ENCODE measurements at places on chromosomes 7 and 10. TPM values are rescaled to one million over a fixed set of nuclear protein-coding genes. Genes with fewer than 3 reads are reported as not detected.

- no peak overlapping the region for H3K27ac ChIP-seq
- H3K4me3 ChIP-seq: no peak overlapping the region
- H3K27me3 ChIP-seq: no peaks in the 10 kb centered on the region
- no peak for DNase-seq
Measured at GRCh38 chr7:88091988-88092675, 127.7 kb downstream of the SRI start.

The TMEM196 gene
- not detected for total RNA-seq

- no peaks in the 10 kb centered on the region for H3K27me3 ChIP-seq
- no peaks in the 10 kb centered on the region for H3K4me1 ChIP-seq
Measured at GRCh38 chr7:68038621-68039314, 1042.1 kb downstream of the TYW1 start.

The PODXL gene
- 0.51 TPM for total RNA-seq

The NOC3L gene
- total RNA-seq: 30.8 TPM

DNA sequence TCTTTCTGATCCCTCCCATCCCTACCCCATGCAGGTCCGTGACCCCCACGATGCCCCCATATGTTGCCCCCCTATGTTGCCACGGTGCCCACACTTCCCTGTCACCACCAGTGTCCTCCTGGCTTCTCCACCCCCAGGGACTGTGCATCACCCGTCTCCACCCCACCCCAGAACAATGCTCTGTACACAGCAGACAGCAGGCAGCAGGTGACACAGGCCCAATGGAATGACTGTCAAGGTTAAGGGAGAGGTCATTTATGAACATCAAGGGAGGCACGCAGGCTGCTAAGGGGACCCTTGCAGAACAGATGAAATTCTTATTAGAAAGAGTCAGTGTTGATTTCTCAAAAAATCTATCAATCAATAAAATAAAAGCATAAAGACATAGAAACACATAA, 71.5 kb downstream of the PARP12 start:
- peaks cover 8% of the 10 kb centered on the region for H3K4me1 ChIP-seq
- H3K36me3 ChIP-seq: no peaks in the 10 kb centered on the region
- H3K27me3 ChIP-seq: no peaks in the 10 kb centered on the region
- no peak overlapping the region for H3K4me3 ChIP-seq
